Stimulated activated CD4-positive, alpha-beta T cell treated with anti-CD3 and anti-CD28 coated beads, Interleukin-1b, Interleukin-23, amount 100 ng/mL, for 24 hours (primary cell): ENCODE measurements at places on chromosomes 1 and 21.

GRCh38 chr1:42173961-42174735 lies 9.6 kb upstream of the GUCA2A start:
- DNase-seq: no peak

- DNase-seq: no peak
Observed at GRCh38 chr1:182723200-182723599, 38.8 kb upstream of the RGS8 start.

DNA sequence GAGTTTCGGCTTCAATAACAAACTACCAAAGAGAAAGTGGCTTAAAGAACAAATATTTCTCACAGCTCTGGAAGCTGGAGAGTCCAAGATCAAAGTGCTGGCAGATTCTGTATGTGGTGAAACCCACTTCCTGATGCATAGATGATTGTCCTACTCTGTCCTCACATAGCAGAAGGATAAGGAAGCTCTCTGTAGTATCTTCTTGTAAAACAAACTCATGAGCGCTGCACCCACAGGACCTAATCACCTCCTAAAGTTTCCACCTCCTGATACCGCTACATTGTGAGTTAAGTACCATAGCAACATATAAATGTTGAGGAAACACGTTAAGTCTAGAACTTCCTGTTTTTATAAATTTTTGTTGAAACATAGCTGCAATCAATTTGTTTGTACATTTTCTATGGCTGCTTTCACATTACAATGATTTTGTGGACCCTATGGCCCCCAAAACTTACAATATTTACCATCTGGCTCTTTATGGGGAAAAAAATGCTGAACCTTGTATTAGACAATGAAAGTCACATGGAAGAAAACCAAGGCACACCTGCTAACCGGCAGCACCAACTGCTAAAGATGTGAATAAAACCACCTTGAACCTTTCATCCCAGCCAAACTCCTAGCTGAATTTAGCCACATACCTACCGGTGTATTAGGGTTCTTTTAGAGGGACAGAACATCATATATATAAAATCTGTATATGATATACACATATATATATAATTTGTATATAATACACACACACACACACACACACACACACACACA lies 1423.4 kb downstream of the NCAM2 start:
- DNase-seq: no peak

DNA sequence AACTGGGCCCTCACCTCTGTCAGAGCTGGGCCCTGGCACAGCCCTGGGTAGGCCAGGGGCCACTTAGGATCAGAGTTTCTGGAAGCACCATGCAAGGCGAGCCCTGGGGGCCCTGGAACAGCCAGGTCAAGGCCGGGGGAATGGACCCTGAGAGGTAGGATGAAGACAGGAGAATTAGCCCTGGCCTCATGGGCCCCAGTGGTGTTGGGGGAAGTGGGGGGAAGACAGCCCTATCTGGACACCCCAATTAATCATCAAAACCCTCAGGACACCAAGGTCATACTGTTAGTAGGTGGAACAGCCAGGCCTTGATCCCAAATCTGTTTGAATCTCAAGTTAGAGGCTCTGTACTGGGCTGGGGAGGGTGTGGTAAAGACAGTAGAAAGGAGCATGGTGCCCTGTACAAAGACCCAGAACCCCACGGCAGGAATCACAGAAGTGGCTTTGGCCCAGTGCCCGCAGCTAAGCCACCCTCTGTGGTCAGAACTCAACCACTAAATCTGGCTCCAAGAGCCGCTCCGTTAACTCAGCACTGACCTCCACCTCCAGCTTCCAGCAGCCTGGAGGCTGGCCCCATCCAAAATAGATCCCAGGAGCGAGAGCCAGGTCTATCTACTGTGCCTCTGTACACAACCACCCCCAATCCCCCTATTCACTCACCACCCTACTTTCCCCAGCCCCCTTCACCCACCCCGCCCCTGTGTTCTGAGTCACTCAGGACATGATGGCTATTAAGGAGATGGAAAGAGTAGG lies 14.0 kb upstream of the TRIM63 start:
- DNase-seq: no peak

DNA sequence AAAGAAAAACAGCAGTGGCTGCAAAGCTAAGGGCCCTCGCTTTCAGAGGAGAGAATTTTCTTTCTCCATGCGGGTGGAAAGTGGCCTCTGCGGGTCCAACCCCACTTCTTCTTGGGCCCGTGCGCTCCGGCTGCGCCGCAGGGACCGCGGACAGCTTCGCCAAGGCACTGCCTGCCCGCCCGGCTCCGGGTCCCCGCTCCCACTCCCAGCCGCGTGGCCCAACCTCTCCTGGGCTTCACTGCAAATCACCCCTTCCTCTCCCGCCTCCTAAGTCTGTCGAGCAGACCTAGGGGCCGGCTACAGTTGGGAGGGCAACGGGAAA lies 1.0 kb upstream of the RUNX3 start:
- no peak for DNase-seq

DNA sequence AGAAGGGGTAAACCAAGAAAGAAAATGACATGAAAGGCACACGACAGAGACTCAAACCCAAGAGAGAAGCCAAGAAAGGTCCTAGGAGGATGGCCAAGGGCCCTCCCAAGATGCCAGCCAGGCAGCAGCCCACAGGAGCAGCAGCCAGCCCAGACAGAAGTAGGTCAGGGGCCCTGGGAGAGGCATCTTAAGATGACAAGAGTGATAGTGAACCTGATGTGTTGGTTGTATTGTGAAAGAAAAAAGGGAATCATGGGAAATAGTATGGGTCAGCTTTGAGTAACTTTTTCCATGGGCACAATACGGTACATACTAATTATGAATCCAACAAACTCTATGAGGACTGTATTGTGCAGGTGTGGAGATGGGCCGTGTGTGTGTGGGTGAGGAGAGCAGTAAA lies 3.3 kb downstream of the CCSAP start:
- DNase-seq: no peak

DNA sequence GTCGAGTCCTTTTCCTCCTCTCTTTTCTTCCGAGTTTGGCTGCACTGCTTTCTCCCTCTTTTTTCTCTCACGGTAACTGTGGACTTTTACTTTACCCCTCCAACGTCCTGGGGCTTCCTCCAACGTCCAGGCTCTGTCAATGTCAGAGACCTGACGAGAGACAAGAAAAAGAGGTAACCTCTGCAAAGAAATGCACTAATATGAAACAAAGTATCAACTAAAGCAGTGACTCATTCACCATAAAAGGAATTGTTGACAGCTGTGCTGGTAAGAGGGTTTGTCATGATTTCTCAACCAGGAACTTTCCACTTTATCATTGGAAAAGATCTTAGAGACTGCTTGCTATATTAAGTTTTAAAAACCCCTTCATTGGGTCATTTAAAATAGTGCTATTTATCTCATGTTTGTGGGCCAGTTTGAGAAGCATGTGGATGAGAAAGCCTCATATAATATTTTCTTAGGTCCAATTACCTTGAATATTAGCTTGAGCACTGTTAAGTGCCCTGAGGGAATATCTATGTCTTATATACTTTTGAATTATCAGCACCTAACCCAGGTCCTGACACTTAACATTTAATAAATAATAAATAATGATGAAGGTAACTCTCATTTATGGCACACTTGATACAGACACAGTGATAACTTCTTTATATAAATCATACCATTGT lies at the start of gene GBP2:
Gene GBP2, minus strand, starts transcription at position 202 of the 668 bp plus-strand sequence. CDS start 4,148 bp downstream, outside the sequence.
- DNase-seq: no peak

GRCh38 chr1:113118266-113118665 lies 45.3 kb downstream of the LRIG2 start:
- no peak for DNase-seq

DNA sequence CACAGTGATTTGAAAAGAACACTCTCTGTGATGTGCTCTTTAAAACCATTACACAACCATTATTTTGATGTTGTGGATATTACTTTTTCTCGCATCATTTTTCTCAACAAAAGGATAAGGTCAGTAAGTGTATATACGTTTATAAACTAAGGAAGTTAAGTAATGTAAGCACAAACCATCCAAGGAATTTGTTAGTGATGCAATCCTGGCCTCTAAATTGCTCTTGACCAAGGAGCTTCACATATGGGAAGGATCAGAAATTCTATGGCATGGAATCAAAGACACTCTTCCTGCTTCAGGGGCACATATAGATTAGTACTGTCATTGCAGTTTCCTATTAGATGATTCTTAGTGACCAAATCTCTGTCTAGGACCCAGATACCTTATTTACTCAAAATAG lies 3.6 kb upstream of the PPP2R5A start:
- no peak for DNase-seq

GRCh38 chr1:92655197-92655801 lies 129.6 kb downstream of the EVI5 start:
- DNase-seq: no peak

GRCh38 chr1:217435204-217435603 lies 195.7 kb downstream of the GPATCH2 start:
- no peak for DNase-seq

- no peak for DNase-seq
Observed at GRCh38 chr1:88799491-88799890, 91.9 kb downstream of the GTF2B start.

GRCh38 chr1:181151378-181152326 lies 63.2 kb downstream of the IER5 start:
- no peak for DNase-seq

GRCh38 chr1:6424619-6425593 lies at the start of gene ESPN:
ESPN (plus strand) TSS chr1:6424776; CDS start chr1:6424956, 180 bp downstream.
- DNase-seq: no peak

DNA sequence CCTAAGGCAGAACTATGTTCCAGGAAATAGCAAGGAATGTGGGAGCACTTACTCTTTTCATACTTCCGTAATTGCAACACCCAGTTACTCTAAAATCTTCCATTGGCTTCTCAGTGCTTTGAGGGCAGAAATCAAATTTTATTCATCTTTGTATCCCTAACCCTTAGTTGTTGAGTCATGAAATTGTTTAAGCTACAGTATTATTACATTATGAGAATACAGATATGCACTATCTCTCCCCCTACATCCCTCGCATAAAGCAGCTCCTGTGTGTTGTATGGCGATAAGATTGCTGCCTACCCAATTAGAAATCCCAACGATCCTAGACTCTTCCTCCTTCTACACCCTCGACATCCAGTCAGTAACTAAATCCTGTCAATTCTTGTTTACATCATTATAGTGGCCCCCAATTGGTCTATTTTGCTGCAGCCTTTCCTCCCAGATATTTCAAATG lies 2.6 kb downstream of the AIDA start:
- DNase-seq: no peak

- DNase-seq: no peak
Observed at GRCh38 chr1:228976316-228976715, 241.0 kb downstream of the RHOU start.

DNA sequence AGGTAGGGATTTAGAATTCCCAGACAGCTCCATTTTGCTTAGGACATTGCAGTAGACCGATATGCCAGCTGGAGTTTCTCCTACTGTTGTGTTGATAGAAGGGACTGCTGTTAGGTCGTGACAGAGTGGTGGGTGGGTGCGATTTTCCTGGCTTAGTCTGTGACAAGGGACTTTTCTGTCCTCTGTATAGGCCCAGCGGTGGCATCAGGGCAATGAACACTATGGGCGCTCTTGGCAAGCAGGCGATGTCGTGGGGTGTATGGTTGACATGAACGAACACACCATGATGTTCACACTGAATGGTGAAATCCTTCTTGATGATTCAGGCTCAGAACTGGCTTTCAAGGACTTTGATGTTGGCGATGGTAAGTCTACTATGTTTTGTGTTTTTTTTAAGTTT lies 321.8 kb downstream of the ZP4 start:
- DNase-seq: no peak

- DNase-seq: no peak
Observed at GRCh38 chr1:113353580-113353979, 36.7 kb upstream of the MAGI3 start.

DNA sequence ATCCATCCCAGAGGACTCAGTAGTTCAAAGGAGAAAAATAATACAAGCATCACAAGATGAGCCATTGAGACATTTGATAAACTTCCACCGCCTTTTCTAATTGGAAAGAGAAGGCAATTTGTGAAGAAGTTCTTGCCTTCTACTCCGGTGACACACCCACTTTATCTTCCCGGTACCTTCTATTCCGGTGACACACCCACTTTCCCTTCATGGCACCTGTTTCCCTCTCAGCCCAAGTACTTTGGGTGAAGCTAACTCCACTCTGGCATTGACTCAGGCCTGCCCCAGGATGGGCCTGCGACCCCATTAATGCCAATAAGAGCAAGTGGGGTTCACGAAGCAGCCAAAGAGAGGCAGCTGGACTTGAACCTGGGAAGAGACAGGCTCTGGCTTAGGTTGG lies 38.2 kb downstream of the CLDN14 start:
- no peak for DNase-seq

DNA sequence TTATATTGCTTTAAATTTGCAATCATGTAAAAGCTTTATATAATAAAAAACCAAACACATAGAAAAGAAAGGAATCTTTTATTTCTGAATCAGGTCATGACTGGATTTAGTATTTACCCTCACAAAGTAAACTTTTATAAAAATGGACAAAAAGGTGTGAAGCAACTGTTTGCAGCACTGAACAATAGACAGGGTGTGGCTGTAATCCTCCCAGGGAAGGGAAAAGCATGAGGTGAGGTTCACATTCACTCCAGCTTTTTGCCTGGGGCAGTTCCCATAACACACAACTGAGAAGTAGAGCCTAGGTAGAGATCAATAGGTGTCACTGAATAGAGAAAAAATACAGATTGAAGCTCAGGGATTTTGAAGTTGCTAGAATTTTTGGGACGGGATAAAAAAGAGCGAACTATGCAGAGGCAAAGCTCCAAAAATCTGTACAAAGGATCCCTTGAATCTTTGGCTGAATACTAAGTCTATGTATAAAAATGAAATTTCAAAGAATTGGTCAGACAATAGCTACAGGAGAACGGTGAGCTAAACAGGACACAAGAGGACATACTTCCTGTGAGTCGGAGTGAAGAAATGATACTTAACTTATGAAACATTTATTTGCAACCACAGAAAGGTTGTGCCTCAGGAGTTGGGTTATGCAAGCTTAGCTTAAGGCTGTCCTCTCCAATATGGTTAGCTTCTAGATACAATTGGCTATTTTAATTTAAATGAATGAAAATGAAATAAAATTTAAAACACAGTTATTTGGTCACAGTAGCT lies 162.0 kb upstream of the ZP4 start:
- no peak for DNase-seq

GRCh38 chr1:223780318-223780717 lies 65.4 kb downstream of the TP53BP2 start:
- no peak for DNase-seq

DNA sequence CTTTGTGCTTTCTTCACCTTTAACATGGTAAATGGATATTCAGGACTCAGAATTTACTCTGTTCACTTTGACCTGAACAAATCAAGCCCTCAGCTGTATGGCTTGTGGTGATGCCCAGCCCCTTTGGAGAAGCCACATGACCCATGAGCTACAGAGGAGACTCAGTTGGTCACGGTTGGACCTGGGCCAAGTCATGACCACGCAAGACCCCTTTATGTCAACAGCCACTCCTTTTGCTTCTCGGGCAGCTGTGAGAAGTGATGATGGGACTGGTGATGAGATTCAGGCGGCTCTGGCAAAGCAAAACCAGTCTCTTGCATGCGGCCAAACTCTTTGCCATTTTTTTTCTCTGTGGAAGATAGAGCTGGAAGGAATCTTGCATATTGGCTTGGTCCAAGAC lies 96.5 kb upstream of the AJAP1 start:
- no peak for DNase-seq
